ENCODE measurements at places on chromosomes 1 and 21.

GRCh38 chr1:240803151-240803550 is 191.2 kb upstream of the GREM2 start:
- no peak for DNase-seq

GRCh38 chr1:180247061-180247460 is 17.0 kb downstream of the LHX4 start:
- no peak for DNase-seq

DNA sequence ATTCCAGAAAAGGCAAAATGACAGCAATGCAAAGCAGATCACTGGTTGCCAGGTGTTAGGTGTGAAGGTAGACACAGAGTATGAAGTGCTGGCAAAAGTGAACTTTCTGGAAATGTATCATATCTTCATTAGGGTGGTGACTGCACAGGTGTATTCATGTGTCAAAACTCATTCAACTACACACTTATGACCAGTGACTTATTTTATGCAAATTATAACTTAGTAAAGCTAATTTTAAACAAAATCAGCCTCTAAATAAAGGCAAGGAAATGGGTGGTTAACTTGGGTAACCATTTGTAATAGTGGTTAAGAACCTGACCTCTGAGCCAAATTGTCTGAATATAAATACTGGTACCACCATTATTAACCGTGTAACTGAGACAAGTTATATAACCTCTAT is 7.4 kb downstream of the COP1 start:
- DNase-seq, result no peak

DNA sequence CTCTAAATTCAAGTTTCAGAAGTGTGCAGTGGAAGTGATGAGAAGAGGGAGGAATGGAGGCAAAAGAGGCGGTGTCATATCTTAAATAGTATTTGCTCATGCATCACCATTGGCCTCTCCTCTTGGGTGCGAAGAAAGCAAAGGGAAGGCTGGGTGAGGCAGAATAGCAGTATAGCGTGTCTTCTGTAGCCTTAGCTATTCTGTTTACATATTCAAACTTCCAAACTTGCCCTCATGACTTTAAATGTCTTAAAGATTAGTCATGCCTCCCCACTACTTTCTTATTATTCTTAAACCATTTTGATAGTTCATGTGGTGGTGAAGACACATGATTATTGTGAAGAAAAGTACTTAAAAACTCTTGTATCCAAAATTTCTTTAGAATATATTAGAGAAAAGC is 104.6 kb upstream of the TENT5C start:
- DNase-seq, result no peak

- no peak for DNase-seq
Observed at GRCh38 chr1:71785000-71785399, 497.3 kb downstream of the NEGR1 start.

GRCh38 chr21:28256837-28257236 is 735.8 kb downstream of the LTN1 start:
- DNase-seq, result no peak

- no peak for DNase-seq
Observed at GRCh38 chr1:99652881-99653281, 7.0 kb downstream of the PALMD start.

- DNase-seq, result no peak
Observed at GRCh38 chr1:200474633-200475032, 64.8 kb upstream of the ZNF281 start.

DNA sequence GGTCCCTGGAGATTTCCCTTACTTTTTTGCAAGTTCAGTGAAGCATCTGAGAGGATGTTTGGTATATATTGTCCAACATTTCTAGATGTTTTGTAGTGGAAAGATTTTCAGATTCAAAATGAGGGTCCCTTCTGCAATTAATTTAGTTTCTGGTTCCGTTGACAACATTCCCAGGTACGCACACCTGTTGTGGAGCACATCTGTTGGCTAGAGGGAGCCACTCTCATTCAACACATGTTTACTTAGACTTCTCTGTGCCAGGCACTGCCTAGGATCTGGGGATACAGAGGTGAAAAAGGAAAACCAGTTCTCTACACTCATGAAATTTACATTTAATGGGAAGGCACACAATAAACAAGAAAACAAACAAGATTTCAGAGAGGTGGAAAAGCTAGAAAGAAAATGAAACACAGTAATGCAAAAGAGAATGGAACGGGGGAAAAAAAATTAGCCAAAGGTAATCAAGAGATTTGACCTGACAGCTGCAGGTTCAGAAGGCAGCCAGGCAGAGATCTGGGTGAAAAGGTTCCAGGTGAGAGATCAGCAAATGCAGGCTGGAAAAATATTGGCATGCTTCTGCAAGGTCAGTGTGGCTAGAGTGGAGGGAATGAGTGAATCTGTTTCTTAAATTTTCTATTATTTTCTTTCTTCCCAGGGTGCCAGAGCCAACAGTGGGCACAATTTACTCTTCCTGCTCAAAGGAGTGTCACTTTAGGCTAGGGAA is 48.4 kb upstream of the KAZN start:
- DNase-seq, result no peak

- no peak for DNase-seq
Observed at GRCh38 chr1:11924334-11925195, 1.7 kb downstream of the KIAA2013 start.

DNA sequence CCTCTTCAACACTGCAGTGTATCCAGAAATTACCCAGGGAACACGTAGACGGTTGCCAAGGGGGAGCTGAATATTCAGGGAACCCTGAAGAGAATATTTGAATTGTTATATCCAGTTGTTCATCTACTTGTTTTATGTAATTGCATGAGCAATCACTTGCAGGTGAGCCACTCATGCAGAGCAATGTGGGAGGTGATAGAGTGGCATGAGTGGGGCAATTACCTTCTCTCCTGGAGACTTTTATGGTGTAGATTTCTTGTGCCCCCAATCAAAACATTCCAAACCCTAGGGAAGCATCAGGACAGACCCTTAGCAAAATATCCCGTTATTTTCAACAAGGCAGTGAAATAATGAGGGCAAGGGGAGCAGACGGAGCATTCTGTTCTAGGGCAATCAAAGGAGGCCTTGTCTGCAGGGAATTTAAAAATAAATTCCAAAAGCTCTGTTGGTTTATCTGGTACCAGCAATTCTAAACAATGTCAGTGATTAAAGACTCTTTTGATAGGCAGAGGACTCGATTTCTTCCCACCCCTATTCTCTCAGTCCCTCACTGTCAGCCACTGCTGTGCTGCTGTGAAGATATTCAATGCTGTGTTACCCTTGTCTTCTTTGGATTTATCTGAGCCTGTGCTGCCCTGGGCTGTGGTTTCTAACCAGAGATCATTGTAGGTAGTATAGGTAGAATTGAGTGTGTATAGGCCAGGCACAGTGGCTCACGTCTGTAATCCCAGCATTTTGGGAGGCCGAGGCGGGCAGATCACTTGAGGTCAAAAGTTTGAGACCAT is 180.2 kb upstream of the MAP1LC3C start:
- no peak for DNase-seq

DNA sequence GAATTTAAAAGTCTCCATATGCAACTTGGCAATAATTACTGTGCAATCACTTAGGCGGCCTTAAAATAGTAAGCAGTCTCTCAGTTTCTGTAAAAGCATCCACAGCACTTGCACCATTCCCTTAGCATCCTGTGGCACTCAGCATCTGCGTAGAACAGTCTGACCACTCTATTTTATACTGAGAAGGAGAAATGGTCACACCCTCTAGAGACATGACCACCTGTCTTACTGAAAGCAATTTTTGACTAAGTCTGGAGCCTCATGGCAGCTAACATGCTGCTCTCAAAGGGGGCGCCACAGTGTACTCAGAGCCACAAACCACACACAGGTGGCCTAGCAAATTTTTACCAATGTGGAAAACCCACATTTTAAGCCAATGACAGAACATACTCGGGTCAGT is 62.0 kb downstream of the KCNK1 start:
- DNase-seq, result no peak

DNA sequence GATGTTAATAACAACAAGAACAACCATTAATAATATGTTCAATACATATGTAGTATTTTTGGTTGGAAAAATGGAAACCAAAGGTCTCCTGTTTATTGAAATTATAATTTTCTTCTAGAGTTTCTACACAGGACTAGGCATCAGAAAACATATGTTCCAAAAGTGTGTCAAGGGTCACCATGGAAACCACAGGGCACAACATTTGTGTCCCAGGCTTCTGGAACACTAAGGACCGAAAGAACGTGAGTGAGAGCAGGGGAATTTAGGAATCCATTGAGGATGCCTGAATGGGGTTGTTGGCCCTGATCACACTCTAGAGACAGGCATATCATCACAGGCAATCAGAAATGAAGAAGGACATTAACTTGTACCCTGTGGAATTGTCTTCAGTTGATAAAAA is 7.5 kb upstream of the CDC14A start:
- no peak for DNase-seq

DNA sequence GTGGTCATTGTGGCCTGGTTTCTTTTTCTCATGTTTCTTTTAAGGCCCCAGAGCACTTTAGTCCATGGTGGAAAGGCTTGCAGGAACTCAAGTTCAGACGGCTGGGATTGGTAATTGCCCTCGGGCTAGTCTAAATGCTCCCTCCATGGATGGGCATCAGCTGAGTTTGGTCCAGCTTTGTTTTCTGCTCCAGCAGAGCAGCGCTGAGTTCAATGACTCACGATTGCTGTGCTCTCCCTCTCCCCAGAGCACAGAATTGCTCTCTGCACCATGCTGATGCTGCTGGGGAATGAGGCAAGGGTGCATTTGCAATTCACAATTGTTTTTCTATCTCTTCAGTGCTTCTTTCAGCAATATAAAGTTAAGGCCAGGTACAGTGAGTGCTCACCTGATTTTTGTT is 1.8 kb upstream of the OR2T6 start:
- DNase-seq, result no peak

DNA sequence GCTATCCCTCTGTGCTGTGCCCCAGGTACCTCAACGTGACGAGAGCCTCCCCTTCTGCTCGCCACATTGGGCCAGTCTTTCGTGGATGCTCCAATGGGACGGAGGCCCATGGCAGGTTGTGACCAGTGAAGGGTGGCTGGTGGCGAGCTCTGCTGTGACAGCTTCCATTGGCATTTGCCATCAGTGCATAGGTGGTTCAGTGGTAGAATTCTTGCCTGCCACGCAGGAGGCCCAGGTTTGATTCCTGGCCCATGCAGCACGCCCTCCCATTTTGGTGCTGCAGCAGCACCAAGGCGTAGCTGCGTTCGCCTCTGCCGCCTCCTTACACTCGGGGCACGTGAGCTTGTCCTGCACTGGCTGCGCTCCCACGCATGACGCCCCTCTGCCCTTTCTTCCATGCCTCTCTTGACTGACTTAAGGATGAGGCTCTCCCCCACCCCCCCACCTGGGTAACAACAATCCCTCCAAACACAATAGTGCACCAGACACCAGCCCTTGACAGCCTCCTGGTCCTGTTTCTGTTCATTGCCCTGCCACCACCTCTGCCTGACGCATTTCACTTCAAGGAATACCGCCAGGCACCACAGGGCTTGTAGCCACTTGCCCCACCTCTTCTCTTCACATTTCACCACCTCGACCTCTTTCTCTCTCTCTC is 24.7 kb upstream of the FCGR2A start:
- no peak for DNase-seq

DNA sequence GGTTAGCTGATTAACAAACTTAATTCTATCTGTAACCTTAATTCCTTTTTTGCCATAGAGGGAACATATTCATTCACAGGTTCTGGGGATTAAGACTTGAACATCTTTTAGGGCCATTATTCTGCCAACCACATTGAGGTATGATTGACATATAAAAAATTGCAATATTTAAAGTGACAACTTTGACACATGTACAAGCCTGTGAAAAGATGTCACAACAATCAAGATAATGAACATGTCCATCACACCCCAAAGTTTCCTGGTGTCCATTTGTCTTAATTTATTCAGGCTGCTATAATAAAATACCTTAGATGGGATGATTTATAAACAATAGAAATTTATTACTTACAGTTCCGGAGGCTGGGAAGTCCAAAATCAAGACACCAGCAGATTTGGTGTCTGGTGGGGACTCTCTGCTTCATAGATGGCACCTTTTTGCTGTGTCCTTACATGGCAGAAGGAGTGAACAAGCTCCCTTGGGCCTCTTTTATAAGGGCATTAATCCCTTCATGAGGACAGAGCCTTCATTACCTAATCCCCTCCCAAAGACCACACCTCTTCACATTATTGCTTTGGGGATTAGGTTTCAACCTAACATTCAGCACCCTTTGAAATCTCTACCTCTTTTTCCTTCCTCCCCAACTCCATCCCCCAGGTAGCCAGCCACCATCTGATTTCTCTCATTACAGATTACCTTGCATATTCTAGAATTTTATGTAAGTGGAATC is 33.0 kb upstream of the TP53BP2 start:
- DNase-seq, result no peak

GRCh38 chr1:178901482-178902125 is 30.7 kb upstream of the ANGPTL1 start:
- DNase-seq, result no peak

DNA sequence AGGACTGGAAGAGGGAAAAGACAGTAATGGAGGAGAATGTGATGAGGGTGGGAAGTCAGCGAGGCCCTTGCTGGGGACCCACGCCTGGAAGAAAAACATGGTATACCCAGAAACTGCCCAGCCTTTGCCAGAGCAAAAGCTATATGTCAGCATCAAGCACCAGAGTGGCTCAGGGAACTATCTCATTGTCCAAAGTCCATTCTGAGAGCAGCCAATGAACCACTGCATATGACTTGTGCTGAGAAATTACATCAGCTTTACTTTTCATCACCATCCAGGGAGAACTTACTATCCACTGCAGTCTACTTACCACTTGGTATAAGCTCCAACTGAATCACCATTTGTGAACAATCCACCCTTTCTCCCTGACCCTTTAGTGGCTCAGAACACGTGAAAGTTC is 148.1 kb downstream of the TTLL7 start:
- no peak for DNase-seq

GRCh38 chr1:21332554-21333311 is 42.5 kb upstream of the ECE1 start:
- DNase-seq, result no peak

- no peak for DNase-seq
Observed at GRCh38 chr1:68320349-68320748, 88.0 kb upstream of the WLS start.

DNA sequence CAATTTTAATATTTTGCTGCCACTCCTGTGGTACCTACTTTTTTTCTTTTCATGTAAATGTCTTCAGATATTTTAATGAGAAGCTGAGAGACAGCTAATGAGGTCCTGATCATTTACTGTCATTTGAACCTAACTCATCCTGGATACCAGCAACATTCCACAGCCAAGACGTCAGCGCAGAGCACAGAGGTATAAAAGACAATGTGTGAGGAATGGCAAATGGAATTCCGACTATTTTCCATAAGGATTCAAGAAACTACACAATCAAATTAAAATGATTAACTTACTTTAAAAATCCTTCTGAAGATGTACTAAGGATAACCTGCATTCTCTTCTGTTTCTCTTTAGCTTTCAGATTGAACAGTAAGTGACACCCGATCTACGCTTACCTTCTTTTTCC is 38.8 kb downstream of the HEATR1 start:
- DNase-seq, result no peak
